ENCODE measurements at places on chromosomes 12 and 14.

- no peak for DNase-seq
Measured at GRCh38 chr12:126798449-126798848, 1468.5 kb upstream of the TMEM132C start.

DNA sequence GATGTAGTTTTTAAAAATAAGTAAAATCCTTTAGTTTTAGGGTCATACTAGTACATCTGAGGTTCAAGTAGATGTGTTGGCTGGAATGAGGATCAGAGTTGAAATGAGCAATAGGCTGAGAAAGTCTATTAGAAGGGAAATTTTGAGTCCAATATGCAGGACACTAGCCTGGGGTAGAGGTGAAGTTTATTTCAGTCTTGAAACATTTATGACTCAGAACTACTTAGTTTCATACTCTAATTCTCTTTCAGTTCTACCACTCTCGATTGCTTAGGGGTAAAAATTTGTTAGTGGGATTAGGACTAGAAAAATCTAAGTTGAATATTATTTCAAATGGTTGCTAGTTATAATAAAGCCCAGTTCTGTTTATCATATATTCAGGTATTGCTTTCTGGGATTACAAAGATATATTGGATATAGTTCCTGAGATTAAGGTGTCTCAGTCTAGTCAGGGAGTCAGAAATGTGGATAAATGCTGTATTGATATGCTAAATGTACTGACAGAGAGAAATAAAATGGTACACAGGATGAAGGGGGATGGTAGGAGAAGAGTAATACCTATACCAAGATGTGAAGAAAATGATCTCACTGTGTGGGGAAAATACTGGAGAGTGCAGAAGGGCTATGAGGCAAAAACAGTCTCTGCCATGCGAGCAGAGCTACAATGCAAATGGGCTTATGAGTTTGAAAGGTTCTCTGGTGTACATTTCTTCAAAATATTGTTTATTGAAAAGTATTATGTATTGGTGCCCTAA is 395.8 kb upstream of the FBXO33 start:
- no peak for DNase-seq

GRCh38 chr12:128654468-128654867 is 169.3 kb downstream of the SLC15A4 start:
- no peak for DNase-seq

GRCh38 chr12:111275308-111275707 is 93.6 kb downstream of the PHETA1 start:
- no peak for DNase-seq

- DNase-seq, result no peak
Measured at GRCh38 chr14:102690509-102691286, 86.6 kb upstream of the TRAF3 start.

- no peak for DNase-seq
Measured at GRCh38 chr14:86088156-86088555, 558.2 kb downstream of the FLRT2 start.

DNA sequence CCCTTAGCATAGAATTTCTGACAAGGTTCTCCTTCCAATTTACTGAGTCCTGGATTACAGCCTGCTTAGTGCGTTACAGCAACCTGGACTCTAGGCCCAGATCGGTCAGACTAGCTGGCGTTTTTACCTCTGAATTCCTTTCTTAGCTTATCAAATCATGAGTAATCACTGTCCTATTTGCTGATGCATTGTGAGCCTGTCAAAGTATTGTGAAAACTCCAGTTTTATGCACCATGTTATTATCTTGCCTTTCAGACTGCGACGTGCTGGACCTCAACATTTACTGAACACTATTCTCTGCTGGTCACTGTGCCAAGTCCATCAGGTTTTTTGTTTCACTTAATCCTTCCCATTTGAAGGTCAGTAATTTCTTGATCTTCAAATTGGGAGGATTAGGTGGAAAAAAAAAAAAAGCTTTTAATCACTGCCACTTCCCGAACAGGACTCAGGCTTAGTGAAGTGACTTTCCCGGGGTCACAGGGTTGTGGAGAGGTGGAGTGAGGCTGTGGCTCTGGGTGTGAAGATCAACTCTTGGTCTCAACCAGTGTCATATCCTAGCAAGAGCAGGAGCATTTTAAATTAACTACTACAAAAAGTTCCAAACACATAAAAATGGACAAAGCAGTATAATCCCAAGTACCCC is 31.2 kb downstream of the FBXO21 start:
- DNase-seq, result no peak

- DNase-seq, result no peak
Measured at GRCh38 chr14:88179716-88180115, 143.4 kb downstream of the KCNK10 start.

DNA sequence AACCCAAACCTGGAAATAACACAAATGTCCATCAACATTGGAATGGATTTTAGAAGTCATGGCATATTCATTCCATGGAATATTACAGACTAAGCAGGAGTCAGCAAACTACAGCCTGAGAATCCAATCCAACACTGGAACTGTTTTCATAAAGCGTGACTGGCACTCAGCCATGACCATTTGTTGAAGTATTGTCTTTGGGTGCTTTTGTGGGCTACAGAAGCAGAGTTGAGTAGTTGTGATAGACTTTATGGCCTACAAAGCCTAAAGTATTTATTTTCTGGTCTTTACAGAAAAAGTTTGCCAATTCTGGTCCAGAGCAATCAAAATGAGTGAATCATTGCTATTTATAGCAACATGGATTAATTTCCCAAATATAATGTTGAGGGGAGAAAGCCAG is 34.5 kb upstream of the FRS2 start:
- no peak for DNase-seq
